ENCODE measurements at places on chromosomes 16 and 17.

GRCh38 chr17:21268596-21269188, 15.5 kb upstream of the NATD1 start:
- DNase-seq = no peak

GRCh38 chr17:67258821-67259468, 13.9 kb upstream of the HELZ start:
- no peak for DNase-seq

- no peak for DNase-seq
These were observed 156.9 kb downstream of the CDH8 start for GRCh38 chr16:61879306-61879705.

- no peak for DNase-seq
These were observed 12.4 kb downstream of the TEX14 start for GRCh38 chr17:58679263-58680037.

DNA sequence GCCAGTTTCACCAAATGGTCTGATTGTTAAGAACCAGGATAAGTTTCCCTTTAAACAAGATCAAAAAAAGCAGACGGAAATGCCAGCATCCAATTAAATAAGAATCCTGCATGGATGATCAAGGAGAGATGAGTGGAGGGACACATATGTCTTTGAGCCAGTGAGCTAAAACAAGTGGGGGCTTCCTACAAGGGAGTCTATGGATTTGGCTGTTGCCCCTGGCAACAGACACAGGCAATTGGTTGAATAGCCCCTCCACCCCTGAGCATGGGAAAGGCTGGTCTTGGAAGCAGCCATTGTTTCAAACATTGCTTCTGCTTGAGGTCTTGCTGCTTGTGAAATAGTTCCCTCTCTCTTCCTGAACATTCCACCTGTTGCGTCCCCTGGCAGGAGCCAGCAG, 374.7 kb upstream of the ERCC4 start:
- no peak for DNase-seq

GRCh38 chr16:10080051-10080772, 102.0 kb downstream of the GRIN2A start:
- DNase-seq = peak; percentile 22

DNA sequence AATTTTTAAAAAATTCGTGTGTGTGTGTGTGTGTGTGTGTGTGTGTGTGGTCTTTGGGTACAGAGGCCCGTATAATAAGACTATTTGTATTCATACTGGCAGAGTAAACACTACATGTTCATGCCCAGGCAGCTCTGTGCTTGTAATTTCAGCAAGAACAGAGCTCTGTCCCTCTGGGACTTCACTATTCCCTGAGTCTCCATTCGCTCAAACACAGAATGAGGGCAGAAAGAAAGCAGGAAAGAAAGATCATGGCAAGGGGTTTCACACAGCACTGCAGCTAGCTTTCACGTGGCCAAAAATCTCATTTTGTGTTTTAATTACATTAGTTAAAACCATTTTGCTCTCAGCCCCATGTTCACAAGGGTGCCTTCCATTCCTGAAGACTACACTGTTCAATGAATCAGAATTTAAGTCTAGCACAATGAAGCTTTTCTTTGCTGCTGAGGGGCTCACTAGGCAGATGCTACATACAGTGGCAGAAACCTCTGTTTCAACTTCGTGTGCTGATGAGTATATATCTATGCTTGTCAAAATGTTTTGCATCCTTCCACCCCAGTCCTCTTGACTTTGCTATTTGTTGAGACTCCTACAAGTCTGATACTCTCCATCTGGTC, 198.4 kb upstream of the C17orf78 start:
- no peak for DNase-seq

DNA sequence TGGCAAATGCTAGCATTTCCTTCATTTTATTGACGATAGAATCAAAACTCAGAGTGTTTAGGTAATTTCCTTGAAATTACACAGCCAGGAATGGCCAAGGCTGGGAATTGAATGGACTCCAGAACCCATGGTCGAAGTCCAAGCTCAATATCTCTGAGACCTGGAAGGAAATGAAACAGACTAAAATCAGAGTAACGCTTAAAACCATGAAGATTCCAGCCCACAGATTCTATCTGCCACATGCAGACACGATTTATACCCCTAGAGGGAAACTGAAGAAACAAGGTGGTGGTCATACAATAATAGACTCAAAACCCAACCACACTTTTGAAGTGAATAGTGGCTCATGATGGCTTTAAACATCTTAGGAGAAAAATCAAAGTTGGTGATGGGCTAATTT, 95.6 kb downstream of the PRKCA start:
- DNase-seq = no peak

- DNase-seq = no peak
These were observed 103.8 kb downstream of the ANKFN1 start for GRCh38 chr17:56257075-56257474.

DNA sequence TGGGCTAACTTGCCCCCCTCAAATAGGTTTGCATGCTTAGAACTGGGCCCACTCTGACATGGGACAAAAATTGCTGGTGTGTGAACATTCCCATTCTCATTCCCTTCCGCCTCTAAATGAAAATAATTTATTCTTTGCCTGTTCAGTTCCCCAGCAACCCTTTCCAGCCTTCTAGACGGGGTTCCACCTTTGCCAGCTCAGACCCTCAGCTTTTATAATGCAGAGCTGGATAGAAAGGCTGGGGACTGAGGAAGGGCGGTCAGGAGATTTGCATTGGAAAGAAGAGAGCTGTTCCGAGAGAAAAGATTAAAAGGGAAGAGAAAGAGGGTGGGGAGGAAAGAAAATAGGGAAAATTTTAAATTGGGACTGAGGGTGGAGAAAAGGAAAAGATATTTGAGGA, 151.1 kb upstream of the WSCD1 start:
- no peak for DNase-seq

- DNase-seq = peak; percentile 69
These were observed 1.5 kb downstream of the ESRP2 start for GRCh38 chr16:68234188-68235107.

All from renal pelvis (tissue), 12 donors.